ENCODE measurements at places on chromosomes 1 and 21.

- no peak for DNase-seq
These were observed 1.7 kb downstream of the PRRX1 start for GRCh38 chr1:170665629-170666028.

- DNase-seq, result no peak
These were observed 150.7 kb downstream of the KCTD3 start for GRCh38 chr1:215717677-215718426.

- DNase-seq, result no peak
These were observed 74.7 kb upstream of the KCNK2 start for GRCh38 chr1:215007880-215008279.

DNA sequence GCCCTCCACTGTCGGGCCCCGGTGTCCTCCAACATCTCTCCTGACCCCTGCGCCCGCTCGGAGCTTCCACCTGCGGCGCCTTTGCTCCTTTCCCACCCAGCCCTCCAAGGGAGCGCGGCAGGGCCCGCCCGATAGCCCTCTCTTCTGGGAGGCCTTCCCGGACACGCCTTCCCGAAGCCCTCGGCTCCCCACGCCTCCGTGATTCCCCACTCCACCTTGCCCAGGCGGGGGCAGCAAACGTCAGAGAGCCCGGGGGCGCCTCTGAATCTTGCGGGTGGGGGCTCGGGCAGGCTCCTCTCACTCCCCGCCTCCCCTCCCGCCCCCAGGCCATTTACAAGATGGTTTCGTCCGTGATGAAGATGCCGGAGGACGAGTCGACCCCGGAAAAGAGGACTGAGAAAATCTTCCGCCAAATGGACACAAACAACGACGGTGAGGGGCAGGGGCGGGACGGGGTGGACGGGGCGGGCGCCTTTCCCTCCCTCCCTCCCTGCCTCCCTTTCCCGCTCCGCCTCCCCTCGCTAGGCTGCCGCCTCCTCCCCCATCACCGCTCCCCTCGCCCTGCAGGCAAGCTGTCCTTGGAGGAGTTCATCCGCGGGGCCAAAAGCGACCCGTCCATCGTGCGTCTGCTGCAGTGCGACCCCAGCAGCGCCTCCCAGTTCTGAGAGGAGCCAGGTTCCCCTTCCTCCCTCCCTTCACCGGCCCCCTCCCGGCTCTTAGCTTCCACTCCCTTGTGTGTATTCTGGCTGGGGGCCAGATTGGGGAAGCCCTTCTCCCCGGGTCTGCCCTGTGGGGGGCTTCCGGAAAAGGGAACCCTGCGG lies 7.1 kb downstream of the HPCA start:
- peak; percentile 73 for DNase-seq

DNA sequence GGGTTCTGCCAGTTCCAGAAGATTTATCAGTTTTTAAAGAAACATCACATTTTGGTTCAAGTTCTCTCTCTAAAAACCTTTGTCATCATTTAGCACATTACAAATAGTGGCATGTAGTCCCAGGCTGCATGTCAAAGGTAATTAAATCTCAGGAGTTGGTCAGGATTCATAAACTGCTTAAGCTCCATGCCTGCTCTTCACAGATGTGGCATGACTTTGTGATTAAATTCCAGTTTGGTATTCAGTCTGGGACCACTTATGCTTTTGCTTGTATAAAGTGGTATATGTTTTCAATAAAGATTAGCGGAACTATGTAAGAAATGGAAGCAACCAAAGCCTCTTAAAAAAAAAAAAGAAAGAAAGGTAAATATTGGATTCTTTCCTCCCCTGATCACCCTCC lies 408.0 kb downstream of the DISC1 start:
- DNase-seq, result no peak
